ENCODE measurements at places on chromosomes 12 and 14.

GRCh38 chr12:67647799-67648520 lies 585 bp upstream of the DYRK2 start:
- DNase-seq, result peak; percentile 92

GRCh38 chr12:42862055-42862454 lies 272.5 kb upstream of the PRICKLE1 start:
- DNase-seq, result no peak

DNA sequence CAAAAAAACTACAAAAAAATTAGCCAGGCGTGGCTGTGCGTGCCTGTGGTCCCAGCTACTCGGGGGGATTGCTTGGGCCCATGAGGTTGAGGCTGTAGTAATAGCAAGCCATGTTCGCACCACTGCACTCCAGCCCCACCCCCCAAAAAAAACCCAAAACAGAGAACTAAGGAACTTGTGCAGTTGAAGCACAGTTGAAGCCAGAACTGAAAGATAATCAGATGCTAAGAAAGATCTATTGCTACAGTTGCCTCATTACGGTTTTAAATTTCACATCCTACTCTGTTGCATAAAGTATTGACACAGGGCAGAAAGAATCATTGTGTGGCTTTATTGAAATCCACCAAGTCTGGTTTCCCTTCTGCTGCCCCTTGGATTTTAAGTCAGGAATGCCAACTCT lies 3.8 kb downstream of the CS start:
- no peak for DNase-seq

DNA sequence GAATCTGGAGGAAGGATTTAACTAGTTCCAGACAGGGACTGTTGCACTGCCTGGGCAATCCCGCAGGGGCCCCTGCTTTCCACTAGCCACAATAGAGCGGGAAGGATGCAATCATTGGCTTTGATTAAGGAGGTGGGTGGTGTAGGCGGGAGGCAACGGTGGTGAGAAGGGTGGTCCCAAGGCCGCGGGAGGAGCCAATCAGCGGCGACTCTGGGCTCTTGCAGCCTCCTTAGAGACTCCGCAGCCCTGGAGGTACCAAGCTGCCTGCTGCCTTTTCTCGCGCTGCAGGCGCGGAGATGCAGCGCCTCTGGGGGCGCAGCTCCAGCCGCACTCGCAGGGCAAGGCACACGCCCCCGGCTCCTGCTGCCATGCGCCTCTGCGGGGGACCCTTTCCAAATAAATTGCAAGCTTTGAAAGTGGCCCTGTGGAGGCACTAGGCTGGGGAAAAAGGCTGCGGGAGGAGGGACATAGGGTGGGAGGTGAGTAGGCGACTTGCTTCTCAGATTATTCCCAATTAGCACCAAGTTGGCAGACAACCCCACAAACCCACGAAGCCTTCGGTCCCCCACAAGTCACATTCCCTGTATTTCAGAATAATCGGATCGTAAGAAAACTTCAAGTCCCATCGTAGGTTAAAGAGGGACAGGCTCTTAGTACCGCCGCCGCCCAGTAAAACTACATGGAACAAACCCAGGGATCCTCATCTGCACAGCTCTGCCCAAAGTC lies 858 bp upstream of the KCNA1 start:
- DNase-seq, result no peak

DNA sequence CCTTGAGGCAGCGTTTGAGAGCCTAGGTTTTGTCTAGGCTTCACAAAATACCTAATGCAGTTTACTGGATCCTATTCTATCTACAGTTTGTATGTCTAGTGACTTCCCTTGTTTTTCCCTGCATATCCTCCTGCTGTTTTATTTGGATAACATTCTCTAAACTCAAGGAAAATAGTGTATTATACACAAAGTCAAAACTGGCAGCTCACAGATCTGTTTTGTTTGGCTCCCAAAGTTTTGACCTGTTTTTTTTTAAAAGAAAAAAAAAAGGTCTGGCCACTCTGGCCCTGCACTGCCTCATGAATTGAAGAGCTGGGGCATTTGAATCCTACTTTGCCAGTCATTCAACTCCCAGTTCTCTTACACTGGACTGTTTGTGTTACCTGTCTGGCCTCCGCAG lies 155.3 kb downstream of the KICS2 start:
- no peak for DNase-seq

GRCh38 chr12:9632766-9633165 lies 25.1 kb upstream of the KLRB1 start:
- no peak for DNase-seq

DNA sequence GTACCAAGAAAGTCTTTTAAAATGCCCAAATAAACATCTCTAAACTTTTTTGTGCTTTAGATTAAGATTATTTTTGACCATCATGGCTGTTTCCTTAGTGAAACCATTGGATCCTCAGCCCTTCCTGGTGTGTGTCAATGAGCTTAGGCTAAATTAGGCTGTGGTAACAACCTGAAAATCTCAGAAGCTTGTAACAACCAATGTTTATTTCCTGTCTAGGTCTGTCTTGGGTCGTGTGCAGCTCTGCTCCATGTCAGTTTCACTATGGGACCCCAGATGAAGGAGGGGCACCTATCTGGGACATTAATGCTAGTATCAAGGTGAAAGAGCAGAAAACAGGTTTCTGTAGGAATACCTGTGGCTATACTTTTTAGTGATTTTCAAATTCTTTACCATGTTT lies 49.9 kb downstream of the KCNMB4 start:
- DNase-seq, result no peak

- DNase-seq, result peak; percentile 4
Observed at GRCh38 chr14:37553935-37554550, 41.0 kb downstream of the FOXA1 start.

DNA sequence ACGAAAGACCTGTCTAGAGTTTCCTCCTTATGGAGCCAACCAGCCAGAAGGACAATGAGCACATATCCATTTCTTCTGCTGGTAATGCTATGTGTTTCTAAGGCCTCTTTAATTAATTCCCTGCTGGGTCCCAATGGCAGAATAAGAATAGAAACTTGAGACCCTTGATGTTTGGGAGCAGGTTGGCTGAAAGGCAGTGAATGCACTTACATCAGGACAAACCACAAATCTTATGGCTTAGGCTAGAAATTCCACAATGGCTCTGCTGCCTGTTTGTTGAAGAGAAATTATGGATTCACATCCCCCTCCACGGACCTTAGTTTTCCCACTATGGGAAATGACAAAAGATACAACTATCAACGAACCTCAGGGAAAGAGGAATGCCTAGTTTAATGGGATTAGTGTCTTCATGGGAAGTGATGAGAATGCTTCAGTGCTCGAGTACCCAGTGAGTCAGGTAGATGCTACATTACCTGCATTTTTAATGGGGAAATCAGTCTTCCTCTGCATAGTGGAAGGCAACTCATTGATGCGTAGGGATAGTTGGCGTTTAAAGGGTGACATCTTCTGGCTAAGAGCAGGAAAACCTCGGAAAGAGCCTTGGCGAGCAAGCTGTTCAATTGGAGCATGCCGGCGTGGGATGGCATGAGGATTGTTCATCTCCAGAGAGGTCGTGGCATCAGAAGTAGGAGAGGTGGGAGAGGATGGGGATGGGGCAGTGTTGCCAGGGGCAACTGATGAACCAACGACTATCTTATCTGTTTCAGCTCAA lies 46.5 kb downstream of the PAPLN start:
- DNase-seq, result no peak

- DNase-seq, result no peak
Observed at GRCh38 chr12:11981121-11981733, 89.5 kb upstream of the BCL2L14 start.

- peak; percentile 40 for DNase-seq
Observed at GRCh38 chr12:120231316-120232011, 30.6 kb upstream of the RPLP0 start.

DNA sequence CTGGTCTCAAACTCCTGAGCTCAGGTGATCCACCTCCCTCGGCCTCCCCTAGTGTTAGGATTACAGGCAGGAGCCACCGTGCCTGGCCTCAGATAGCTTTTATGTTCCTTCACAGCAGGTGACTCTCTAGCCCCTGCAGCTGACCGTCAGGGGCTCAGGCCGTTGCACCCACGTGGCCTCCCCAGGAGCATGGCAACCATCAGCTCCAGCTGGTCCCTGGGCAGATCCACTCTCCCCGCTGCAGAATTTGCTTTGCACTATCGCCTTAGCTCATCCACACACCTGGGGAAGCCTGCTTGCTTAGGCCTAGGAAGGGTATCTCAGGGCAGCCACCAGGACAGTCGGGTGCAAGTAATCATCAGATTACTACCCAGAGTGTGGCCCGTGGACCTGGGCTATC lies 62.6 kb downstream of the TSPAN9 start:
- no peak for DNase-seq

DNA sequence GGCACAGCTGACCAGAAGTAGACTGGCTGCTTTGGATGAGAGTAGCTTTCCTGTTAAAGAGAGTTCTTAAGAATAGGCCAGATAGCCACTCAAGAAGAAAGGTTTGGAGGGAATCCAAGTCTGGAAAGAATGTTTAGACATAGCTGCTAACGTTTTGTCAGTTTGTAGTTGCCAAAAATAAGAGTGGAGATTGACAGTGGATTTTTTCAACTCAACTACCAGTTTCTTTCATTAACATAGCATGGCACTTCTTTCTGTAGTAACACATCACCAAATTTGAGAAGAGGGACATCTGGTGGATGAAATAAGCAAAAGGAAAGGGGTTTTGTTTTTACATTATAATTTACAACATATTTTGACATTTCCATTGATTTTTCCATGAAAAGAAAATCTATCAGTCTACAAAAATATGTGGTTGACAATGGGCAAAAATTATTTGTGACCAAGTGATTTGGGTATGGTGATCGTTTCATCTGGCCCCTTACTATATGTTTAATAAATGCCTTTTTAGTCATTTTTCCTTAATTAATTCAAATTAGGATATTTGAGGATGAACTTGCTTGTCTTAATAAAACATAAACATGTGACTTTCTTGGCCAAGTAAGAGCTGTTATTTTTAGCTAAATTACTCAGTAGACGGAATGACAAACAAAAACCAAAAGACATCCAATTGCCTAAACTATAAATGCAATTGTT lies 71.1 kb downstream of the PTPRR start:
- DNase-seq, result no peak

- peak; percentile 83 for DNase-seq
Observed at GRCh38 chr14:92039063-92039718, 668 bp downstream of the TRIP11 start.

- peak; percentile 54 for DNase-seq
Observed at GRCh38 chr14:23366426-23366921, 1.5 kb upstream of the EFS start.

GRCh38 chr12:64120568-64120967 lies 101.5 kb downstream of the KICS2 start:
- no peak for DNase-seq

DNA sequence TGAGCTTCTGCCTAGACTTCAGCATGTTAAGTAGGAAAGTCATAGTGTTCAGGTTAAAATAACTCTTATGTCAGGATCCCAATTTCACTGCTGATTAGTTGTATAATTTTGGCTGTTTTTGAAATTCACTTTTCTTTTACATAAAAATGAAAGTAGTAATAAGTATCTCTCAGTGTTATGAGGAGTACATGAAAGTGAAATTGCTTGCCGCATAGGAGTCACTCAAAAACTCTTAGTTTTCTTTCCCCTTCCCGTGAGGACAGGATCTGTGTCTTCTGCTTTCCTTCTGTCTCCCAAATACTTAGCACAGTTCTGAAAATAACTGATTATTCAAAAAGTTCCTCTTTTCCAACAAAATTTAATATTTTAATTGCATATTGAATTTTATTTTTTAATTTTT lies 100.5 kb downstream of the SLC38A4 start:
- DNase-seq, result no peak

DNA sequence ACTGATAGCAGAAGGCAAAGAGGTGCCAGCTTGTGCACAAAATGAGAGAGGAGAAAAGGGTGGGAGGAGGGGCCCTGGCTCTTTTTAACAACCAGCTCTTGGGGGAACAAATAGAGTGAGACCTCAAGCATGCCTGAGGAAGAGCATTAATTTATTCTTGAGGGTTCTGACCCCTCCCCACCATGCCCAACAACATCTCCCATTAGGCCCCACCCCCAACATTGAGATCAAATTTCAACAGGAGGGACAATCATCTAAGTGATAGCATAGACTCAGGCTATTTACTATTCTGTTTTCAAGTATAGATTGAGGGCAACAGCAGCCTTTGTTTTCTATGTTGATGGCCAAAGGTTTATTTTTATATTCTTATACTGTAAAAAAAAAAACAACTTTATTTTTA lies 59.7 kb downstream of the FUT8 start:
- DNase-seq, result no peak

DNA sequence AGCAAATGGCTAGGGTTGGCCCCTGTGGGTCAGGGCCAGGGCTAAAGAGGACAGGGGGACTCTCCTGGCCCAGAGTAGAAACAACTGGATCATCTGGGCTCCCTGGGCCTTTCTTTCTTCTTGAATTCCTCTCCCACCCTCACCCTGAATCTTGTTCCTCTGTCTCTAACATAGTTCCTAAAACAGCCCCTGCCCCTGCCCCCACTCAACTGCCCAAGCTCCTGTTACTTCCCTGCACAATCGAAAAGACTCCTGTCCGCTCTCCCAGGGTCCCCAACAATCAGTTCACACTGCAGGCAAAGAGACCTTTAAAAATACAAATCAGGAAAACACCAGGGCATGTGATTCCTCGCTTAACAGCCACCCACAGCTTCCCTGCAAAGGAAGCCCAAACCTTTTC lies 18.0 kb upstream of the ANKRD33 start:
- DNase-seq, result no peak

GRCh38 chr12:68327896-68328295 lies 4.3 kb downstream of the MDM1 start:
- no peak for DNase-seq

GRCh38 chr14:41973178-41973577 lies 366.5 kb downstream of the LRFN5 start:
- no peak for DNase-seq

DNA sequence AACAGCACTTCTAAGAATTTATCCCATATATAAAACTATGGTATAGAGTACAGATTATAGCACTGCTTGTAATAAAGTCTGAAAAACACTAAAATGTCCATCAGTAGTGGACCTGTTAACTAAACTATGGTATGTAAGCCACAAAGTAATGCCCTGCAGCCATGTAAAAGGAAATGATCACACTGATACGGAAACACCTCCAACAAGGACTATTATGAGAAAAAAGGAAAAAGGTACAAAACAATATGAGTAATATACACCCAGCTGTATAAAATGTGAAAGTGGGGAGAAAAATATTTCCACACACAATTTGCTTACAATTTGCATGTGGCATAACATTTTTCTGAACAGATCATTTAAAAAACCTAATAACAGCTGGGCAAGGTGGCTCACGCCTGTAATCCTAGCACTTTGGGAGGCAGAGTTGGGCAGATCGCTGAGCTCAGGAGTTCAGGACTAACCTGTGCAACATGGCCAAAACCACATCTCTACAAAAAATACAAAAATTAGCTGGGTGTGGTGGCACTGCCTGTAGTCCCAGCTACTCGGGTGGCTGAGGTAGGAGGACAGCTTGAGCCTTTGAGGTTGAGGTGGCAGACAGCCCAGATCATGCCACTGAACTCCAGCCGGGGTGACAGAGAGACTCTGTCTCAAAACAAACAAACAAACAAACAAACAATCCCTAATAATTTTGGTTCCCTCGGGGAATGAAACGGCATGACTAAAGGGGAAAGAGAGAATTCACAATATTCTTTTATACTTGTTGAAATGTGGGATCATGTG lies 250.5 kb downstream of the MED13L start:
- DNase-seq, result no peak

GRCh38 chr14:55201219-55202101 lies 10.1 kb upstream of the DLGAP5 start:
- peak; percentile 36 for DNase-seq

All from large intestine (tissue), 12 donors.